ENCODE measurements at places on chromosomes 3 and 15.

- DNase-seq = no peak
Measured at GRCh38 chr3:5929027-5929426, 741.5 kb downstream of the EDEM1 start.

- no peak for DNase-seq
Measured at GRCh38 chr3:128667641-128668040, 17.0 kb upstream of the RPN1 start.

DNA sequence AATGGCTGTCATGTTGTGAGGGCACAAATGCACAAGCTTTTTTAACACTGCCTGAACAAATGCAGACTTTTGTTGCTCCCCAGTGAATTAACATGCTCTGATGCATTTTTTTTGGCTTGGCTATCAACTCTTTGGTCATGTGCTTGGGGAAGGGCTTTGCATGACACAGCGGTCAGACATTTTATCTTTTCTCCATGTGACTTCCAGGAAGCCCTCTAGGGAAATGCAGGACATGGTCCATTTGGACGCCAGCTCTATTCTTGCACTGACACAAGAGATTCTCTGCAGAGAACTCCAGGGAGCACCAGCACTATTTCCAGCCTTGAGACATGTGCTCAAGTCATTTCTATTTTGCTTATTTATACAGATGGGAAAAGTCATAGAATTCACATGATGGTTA is 46.2 kb downstream of the NEK11 start:
- peak; percentile 4 for DNase-seq

DNA sequence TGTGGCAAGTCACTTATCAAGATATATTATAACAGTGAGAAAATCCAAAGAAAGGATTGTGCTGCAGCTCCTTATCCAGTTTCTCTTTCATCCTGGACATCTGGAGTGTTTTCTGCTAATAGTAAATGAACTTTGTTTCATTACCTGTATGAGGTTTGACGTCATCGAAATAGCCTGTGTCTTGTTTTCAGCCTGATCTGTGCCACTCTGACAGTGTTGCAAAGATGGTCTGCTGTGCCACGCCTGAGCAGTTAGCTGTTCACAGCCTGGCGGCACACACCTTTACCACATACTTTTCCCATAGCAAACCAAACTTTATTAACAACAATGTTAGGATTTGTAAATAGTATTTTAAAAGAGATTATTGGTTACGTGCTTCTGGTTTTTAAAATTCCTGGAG is 34.0 kb downstream of the YEATS2 start:
- DNase-seq = no peak

GRCh38 chr3:162165346-162165745 is 668.7 kb downstream of the OTOL1 start:
- no peak for DNase-seq

DNA sequence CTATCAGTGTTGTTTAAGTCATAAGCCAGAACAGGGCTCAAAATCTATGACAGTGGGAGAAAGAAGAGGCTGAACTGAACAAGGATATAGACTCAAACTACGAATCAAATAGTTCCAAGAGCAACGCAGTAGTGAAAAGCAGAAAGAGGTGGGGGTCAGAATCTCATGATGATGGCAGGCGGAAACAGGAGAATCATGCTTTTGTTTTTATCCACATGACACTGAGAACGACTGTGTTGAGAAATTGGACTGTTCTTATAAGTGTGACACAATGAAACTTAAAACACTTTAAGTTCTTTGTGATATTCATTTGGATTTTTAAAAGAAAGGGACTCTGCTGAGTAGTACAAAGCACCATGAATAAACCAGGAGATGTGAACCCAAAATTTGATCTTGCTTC is 309.4 kb downstream of the ULK4 start:
- no peak for DNase-seq

GRCh38 chr3:46370839-46371518 is at the start of gene CCR5:
Gene CCR5, plus strand, starts transcription at chr3:46370946. Its CDS starts 1,957 bp downstream, at chr3:46372903.
- no peak for DNase-seq

GRCh38 chr15:52137432-52138357 is 25.1 kb upstream of the BCL2L10 start:
- DNase-seq = no peak

DNA sequence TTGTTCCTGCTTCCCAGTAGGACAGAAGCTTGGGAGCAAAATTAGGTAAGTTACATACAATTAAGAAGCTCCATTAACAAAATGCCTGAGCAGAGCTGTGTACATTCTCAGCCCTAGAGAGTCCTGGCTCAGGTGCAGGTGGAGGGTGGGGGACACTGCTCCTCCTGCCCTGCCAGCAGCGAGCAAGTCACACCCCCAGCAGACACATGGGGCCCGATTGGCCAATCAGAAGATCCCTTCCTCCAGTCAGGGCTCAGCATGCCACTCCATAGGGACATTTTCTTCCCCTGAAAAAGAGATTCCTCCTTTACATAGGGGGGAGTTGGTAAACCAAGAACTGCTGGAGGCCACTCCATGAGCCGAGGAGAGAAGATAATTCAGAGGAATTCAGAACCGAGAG is 62.1 kb downstream of the PLXNA1 start:
- no peak for DNase-seq

- DNase-seq = no peak
Measured at GRCh38 chr3:127853681-127854080, 31.4 kb upstream of the MGLL start.

DNA sequence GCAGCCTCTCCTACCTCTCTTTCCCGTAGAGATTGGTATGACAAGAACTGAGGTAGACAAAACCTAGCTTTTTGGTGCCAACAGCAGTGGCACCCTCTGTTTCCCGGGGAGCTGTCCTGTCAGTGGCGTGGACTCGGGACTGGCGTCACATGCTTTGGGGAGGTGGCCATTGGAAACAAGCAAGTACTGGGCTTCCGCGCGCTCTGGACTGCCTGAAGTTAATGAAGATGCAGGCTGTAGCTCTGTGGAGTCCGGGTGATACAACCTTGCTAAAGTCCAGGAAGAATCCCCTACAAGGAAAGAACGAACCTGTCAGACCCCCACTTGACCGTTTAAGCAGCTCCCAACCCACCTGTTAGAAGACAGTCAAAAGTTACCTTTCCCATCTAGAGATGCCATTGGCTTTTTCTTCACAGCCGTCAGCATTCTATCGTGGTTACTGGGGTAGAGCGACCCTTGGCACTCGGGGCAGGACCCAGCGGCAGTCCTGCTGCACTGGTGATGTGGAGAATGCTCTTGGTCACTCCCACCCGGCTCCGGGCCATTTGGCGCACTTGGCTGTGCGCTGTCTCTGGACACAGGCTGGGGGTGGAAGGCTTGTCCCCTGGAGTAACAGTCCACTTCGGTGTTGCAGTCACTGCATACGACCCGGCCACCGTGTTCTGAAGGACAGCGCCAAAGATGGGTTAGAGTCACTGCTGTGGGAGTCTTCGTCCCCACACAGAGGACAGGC is 120.5 kb downstream of the LRIG1 start:
- DNase-seq = no peak

- peak; percentile 14 for DNase-seq
Measured at GRCh38 chr3:116444819-116445310, 422 bp downstream of the LSAMP start.

GRCh38 chr3:139434764-139435307 is 41.5 kb downstream of the RBP2 start:
- DNase-seq = no peak

DNA sequence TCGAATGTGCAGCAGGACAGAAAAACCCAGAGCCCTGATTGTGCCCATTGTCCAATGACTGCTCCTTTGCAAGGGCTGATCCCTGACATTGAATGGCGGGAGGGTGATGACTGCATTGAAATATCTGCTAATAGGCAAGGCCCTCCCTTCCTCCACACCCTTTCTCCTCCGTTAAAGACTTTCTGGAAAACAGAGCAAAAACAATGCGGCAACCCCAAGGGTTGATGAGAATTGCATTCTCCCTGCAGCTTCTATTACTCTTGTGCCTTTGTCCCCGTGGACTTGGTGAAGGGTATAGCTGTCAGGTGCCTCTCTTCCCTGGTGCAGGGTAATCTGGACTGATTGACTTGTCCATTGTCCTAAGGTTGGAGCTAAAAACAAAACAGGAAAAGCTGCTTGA is 71.8 kb downstream of the THSD4 start:
- DNase-seq = no peak

- no peak for DNase-seq
Measured at GRCh38 chr15:74680456-74680855, 15.4 kb downstream of the EDC3 start.

DNA sequence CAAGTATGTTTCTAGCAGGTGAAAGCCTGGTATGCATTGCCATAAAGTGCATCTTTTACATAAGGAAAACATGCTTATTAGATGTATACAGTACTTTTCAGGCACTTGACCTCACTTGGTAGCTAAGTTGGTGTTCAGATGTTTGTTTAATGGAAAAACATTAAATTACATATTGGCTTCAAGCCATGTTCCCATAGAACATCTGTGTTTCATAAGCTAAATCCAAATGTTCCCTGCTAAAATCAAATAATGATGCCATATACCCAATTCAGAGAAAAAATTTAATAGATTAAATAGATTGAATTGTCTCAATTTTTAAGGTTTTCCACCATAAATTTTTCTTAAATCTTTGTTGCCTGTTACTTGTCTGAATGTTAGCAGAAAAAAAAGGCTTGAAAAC is 19.1 kb upstream of the RPL22L1 start:
- no peak for DNase-seq

DNA sequence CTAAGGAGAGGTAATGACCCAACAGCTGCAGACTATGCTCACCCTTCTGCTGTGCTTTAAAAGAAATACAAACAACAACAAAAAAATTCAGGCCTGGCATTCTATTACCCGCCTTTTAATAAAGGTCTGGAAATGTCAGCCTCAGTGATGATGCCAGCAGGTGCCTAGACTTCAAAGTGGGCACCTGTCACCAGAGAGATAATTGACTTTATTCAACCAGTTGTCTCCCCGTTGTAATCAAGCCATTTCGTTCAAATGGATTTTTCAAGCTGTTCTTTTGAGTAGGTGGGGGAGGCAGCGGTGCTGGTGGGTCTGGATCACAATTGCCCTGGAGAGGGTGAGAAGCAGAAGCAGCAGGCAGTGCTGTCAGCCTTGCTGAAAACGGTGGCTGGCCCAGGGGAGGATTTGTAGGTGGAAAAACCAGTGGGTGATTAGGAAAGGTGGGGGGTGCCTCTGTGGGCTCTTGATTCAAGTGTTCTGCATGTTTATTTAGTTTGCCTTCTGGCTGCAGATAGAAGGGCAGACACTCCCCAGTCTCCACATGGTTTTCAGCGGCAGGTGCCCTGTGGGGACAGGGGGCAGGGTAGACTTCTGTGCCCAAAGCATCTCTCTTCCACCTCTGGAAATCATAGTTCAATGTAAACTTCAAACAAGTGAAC is 300.2 kb upstream of the SLCO3A1 start:
- DNase-seq = no peak

All from left renal cortex interstitium (tissue), 4 donors.